ENCODE measurements at places on chromosomes 5 and 9.

- DNase-seq, result peak; percentile 56
These were observed 92.7 kb downstream of the SV2C start for GRCh38 chr5:76175821-76176403.

DNA sequence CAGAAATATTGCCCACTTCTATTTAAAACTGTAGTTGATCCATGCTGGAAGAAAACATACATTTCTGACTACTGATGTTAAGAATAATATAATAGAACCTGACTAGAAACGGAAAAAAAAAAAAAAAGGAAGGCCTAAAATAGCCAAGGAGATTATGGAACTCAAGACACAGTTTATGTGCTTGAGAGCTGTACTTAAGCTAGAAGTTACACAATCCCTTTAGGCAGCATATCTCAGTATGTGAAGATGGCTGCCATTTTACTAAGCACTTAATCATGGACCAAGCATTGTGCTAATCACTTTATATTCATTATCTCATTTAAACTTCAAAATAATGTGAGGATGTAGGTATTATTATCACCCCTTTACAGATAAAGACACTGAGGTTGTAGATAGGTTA lies 73.0 kb upstream of the NR4A3 start:
- no peak for DNase-seq

- no peak for DNase-seq
These were observed 456.4 kb downstream of the NFIB start for GRCh38 chr9:13857521-13857920.

- no peak for DNase-seq
These were observed 29.6 kb upstream of the MLLT3 start for GRCh38 chr9:20651939-20652338.

- no peak for DNase-seq
These were observed 471.3 kb downstream of the LRRC70 start for GRCh38 chr5:63049935-63050334.

GRCh38 chr9:117734523-117735314 lies 30.5 kb downstream of the TLR4 start:
- DNase-seq, result no peak

DNA sequence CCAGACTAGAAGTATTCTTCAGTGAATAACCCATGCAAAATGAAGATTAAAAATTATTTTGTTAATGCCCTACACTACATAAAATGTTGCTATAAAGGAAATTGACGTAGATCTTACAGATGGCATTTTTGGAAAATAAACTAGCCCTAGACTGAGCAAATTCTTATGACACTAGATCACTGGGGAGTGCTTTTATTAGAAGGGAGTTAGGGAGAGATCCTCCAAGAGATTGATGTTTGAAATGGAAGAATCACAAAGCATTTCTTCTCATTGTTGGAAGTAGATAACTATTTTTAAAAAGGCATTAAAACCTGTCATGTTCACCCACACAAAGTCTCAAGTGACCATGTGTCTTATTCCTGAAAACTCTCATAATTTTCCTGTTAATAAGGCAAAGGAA lies 351.1 kb upstream of the TLE4 start:
- DNase-seq, result no peak

DNA sequence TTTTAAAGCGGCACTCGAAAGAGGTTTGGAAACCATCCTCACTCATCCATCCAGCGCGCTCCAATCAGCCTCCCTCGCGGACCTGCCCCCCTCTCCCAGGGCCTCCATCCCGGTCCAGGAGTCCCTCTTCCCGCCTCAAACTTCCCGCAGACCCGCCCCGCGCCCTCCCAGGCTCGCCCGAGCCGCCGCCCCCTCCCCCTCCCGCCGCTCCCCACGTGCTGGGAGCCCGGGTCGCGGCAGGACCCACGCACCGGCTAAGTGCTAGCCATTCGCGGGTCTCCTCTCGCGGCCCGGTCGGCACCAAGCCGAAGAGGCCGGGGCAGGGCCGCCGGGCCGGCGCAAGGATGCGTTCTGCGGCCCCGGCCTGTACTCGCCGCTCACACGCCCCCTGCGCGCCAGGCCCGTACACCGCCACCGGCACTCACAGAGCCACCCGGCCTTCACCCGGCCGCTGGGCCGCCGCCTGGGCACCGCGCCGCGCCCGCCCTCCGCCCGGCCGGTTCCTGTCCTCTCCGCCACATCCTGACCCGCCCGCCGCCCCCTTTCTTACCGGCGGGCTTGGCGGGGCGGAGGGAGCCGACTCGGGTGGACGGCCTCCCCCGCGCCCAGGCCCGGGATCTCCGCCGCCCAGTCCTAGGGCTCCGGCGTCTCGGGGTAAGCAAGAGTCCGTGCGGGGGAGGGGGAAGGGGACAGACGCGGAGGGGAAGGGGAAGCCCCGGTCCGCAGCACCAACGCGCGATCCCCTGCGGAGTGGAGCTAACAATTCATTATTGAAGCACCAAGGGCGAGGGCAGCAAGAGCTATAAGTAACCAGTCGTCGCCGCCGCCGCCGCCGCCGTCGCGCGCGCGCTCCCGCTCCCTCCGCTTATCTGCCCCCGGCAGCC lies 576 bp downstream of the CHD1 start:
- DNase-seq, result peak; percentile 53

- peak; percentile 80 for DNase-seq
These were observed 1.5 kb upstream of the OLFM1 start for GRCh38 chr9:135085830-135086546.

DNA sequence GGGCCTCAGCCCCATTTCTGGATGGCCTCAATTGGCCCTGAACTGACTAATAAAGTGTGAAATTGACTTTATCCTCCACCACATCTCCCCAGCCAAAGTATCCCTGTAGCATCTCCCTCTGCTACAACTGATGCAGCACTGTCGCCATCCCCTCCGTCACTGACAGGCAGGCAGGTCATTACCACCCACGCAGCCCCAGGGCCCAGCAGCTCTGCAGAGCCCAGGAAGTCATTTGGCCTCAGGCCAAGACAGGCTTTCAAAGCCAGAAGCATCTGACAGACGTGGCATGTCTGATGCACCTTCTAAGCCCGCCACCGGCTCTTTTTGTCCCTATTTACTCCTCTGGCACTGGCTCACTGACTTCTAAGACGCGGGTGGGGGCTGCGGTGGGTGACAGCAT lies 65.3 kb downstream of the ARHGEF37 start:
- DNase-seq, result no peak

- DNase-seq, result no peak
These were observed 400.3 kb downstream of the ZSWIM6 start for GRCh38 chr5:61732369-61732768.

GRCh38 chr9:100724886-100725285 lies 147.0 kb downstream of the CAVIN4 start:
- no peak for DNase-seq

DNA sequence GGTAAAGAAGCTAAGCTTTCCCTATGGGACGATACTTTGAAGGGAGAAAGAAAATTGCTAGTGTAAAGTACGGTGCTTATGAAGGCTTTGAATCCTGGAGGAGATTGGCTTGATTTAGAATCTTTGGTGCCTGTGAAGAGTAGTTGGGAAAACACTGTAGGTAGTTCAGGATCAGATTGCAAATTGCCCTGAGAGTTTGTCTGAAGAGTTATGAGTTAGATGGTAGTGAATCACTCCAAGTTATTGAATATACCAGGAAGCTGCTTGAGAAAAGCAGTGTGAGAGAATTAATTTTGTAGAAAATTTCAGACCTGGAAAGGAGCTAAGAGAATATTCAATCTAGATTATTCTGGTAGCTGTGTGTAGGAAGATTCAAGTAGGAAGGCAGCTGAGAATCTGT lies 11.5 kb downstream of the MAN2A1 start:
- DNase-seq, result no peak

DNA sequence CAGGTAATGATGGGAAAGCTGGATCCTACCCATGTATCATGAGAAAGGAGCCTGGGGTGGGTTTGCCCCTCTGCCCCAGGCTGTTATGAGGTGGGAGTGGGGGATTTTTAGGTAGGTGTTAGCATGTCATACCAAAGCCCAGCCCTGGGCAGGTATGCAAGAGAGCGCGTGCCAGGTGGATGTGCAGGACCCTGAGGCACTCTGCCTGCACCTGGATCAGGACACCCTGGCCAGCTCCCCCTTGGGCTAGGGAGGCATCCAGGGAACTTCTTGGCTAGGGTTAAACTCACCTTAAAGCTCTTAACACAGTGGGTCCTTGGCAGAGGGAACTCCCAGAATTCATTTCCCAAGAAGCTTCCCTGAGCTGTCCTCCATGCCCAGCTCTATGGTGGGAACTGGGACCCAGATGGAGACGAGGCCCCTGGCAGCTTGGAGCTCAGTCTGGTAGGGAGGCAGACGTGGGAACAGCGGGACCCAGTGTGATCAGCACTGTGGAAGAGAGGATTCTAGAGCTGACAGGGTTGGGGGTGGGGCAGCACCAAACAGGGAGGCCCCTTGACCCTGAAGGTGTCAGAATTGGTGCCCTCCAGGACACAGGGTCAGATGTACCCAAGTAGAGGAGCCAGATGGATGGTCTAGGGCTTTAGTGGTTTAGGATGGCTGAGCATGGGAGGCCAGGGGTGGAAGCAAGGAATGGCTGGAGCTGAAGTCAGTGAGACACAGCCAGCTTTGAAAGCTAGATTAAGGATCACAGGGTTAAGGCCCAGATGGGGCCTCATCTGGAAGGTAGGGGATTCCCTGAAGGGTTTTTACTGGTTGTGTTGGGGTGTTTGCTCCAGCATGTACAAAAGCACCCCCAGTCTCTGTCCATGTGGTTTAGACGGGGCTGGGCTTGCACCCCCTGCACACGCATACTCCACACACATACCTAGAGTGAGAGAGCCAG lies 2.2 kb upstream of the PRR7 start:
- peak; percentile 67 for DNase-seq

GRCh38 chr9:104107799-104108198 lies 13.7 kb downstream of the SMC2 start:
- no peak for DNase-seq

- DNase-seq, result no peak
These were observed 47.3 kb downstream of the SLC1A1 start for GRCh38 chr9:4537581-4537980.

DNA sequence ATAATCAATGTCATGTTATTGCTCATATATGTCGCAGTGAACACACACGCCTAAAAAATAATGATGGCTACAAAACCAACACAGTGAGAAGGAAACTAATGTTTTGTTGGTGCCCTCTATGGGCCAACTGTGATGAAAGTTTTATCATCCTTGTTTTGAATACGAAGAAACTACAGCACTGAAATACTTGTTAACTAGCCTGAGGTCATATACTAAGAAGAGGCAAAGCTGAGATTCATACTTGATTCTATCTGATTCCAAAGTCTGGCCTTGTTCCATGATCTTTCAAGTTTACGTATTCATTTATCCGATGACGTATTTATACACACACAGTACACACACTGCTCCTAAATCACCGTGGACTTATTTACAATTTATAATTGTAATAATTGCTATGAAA lies 16.1 kb upstream of the DRD1 start:
- no peak for DNase-seq

GRCh38 chr9:76302947-76303550 lies 91.2 kb downstream of the RFK start:
- DNase-seq, result peak; percentile 57

- no peak for DNase-seq
These were observed 34.7 kb downstream of the RETREG1 start for GRCh38 chr5:16582081-16582480.

- no peak for DNase-seq
These were observed 196.5 kb downstream of the SNX18 start for GRCh38 chr5:54713923-54714581.

- DNase-seq, result no peak
These were observed 37.7 kb upstream of the STXBP1 start for GRCh38 chr9:127574072-127574993.

- no peak for DNase-seq
These were observed 1858.4 kb downstream of the EFNA5 start for GRCh38 chr5:105812304-105812703.

DNA sequence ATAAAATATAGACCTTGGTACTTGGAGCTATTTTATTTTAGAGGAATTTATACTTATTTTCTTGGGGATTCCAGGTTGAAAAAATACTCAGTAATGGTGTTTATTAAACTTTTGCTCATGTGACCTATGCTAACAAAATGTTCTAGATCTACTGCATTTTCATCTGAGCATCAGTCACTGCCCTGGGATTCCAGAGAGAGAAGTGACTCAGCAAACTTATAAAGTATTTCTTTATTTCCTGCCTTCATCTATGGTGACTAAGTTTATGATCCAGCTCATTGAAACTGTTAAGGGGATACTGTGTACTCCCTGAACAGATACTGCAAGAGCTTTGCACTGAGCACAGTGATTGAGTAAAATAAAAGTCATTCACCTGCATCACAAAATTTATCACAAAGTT lies 298.5 kb upstream of the CDH18 start:
- no peak for DNase-seq
